ENCODE measurements at places on chromosomes 16 and 17. TPM values are rescaled to one million over a fixed set of nuclear protein-coding genes. Genes with fewer than 3 reads are reported as not detected.

DNA sequence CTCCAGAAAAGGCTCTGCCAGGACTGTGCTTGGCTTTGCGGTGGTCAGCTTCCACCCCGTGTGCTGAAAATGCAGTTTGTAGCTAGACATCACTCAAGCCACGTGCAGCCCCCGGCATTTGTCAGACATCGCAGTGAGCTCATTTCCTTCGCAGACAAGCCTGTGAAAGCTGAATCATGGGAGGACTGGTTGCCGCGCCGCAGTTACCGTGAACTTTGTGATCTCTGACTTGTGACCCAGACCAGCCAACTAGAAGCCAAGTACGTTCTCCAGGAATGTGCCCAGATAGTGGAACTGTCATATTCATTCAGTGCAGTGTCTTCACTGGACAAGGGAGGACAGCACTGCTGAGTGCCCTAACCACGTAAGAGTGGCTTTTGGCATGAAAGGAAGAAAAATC, 58.1 kb downstream of the NDE1 start:
- no peak for DNase-seq
- no peak overlapping the region for H3K27ac ChIP-seq
- H3K27me3 ChIP-seq: no peaks in the 10 kb centered on the region
- peaks cover 4% of the 10 kb centered on the region for H3K36me3 ChIP-seq

DNA sequence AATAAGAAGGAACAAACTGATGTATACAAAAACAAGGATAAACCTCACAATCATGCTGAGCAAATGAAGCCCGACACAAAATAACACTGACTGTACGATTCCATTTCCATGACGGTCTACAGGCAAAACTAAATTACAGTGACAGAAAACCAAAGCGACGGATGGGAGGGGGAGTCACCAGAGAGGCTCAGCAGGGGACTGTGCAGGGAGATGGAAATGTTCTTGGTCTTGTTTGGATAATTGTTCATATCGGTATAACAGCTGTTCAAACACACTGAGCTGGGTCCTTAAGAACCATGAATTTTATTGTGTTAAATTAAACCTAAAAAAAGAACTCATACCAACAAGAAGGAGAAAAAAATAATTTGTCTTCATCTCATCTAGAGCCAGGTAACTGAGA, 97.8 kb downstream of the NXN start:
- DNase-seq: no peak
- H3K27ac ChIP-seq: no peak overlapping the region
- no peaks in the 10 kb centered on the region for H3K36me3 ChIP-seq
- H3K27me3 ChIP-seq: peaks cover 15% of the 10 kb centered on the region

CCL7 gene
- not detected for polyA plus RNA-seq

- peak overlapping the region; percentile 87 for H3K27ac ChIP-seq
- peaks cover 4% of the 10 kb centered on the region for H3K27me3 ChIP-seq
- H3K4me1 ChIP-seq: peaks cover 9% of the 10 kb centered on the region
- peaks cover 10% of the 10 kb centered on the region for H3K36me3 ChIP-seq
These were observed 613 bp downstream of the ECI1 start for GRCh38 chr16:2250652-2251295.

MBTPS1 gene
- polyA plus RNA-seq: 34.9 TPM

DNA sequence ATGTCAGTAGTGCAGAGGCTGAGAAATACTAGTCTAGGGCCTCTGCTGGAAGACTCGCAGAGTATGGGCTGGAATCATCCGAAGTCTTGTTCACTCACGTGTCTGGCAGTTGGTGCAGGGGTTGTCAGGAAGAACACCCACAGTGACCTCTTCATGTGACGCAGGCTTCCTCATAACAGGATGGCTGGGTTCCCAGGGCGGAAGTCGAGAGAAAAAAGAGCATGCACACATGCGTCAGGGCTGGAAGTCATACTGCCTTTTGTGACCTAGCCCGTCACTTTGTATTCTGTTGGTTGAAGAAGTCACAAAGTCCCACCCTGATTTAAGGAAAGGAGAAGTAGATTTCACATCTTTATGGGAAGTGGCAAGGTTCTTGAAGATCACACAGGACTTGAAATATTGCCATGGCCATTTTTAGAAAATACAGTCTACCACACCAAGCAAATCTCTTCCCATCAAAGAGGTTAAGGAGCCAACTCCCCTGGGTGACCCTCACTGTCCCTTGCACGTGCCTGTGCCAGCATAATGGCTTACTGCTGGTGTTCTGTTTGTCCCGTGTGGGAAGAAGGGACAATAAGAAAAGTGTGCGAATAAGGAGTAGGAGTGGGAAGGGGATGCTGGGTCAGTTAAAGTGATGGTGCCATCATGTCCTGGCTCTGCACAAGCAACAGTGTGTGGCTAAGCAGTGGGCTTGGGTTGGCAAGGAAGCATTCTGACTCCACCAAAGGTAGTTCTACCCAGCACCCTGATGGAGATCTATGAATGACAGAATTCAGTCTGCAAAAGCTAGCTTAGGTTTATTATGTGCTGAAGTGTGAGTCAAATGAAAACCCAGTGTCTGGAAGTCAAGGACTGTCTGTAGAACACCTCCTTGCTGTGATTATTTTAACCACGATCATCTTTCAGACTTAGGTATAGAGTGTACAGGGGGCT, 28.1 kb downstream of the HEATR3 start:
- H3K36me3 ChIP-seq: peaks cover 23% of the 10 kb centered on the region
- DNase-seq: peak; percentile 5
- no peak overlapping the region for H3K4me3 ChIP-seq
- H3K4me1 ChIP-seq: no peaks in the 10 kb centered on the region
- peak overlapping the region; percentile 36 for H3K27ac ChIP-seq

AP2B1 gene
- 79.9 TPM for polyA plus RNA-seq

- no peaks in the 10 kb centered on the region for H3K36me3 ChIP-seq
- no peak overlapping the region for H3K27ac ChIP-seq
- H3K27me3 ChIP-seq: peaks cover 1% of the 10 kb centered on the region
- no peaks in the 10 kb centered on the region for H3K4me1 ChIP-seq
- no peak for DNase-seq
These were observed 151.0 kb upstream of the CDC42EP4 start for GRCh38 chr17:73462823-73463222.
